ENCODE measurements at places on chromosomes 4 and X. TPM values are rescaled to one million over a fixed set of nuclear protein-coding genes. Genes with fewer than 3 reads are reported as not detected.

DNA sequence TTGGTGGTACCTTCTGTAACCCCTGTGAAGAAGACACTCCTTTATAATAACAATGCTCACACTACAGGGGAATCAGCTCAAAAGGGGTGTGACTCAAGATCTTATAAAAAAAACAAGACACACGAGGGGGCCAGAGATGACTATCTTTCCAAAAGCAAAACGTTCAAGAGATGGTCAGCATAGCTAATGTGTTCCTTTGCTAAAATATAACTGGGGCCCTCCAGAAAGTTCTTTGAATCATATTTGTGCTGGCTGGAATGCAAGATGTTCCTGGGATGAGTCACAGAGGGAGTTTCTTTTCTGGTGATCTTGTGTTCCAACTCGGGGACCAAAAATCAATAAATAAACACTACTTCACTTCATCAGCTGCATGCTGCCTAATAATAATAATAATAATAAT is 46.5 kb downstream of the RAI2 start:
- DNase-seq, result no peak

DNA sequence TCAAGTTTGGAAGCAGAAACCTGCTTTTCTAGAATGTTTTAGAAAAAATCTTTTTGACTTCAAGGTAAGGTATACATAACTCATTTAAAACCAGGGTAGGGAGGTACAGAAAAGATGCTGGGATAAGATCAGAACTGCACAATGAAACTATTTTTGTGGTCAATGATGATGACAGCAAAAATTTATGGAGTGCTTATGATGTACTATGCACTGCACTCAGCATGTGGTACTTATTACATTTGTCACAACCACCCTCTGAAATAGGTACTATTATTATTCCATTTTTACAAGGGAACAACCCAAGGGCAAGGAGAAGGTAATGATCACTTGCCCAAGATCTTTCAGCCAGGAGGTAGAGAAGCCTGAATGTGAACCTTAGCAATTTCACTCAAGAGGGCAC is 8.0 kb downstream of the GPM6B start:
- DNase-seq, result no peak

GRCh38 chr4:153649572-153649991 is 34.5 kb upstream of the TLR2 start:
- DNase-seq, result no peak

DNA sequence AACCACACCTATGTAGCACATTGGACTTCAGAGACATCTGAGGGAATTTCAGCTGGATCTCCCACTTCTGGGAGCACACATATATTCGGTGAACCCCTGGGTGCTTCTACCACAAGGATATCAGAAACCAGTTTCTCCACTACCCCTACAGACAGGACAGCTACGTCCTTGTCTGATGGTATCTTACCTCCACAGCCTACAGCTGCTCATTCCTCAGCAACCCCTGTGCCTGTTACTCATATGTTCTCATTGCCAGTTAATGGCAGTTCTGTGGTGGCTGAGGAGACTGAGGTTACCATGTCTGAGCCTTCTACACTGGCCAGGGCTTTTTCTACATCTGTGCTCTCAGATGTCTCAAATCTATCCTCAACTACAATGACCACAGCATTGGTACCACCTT is 45.7 kb downstream of the ADGRG4 start:
- DNase-seq, result no peak

The MAGEA11 gene
- not detected for total RNA-seq
